ENCODE measurements at places on chromosomes 11 and 22.

- DNase-seq: no peak
Observed at GRCh38 chr22:44389926-44390612, 77.3 kb upstream of the SHISAL1 start.

DNA sequence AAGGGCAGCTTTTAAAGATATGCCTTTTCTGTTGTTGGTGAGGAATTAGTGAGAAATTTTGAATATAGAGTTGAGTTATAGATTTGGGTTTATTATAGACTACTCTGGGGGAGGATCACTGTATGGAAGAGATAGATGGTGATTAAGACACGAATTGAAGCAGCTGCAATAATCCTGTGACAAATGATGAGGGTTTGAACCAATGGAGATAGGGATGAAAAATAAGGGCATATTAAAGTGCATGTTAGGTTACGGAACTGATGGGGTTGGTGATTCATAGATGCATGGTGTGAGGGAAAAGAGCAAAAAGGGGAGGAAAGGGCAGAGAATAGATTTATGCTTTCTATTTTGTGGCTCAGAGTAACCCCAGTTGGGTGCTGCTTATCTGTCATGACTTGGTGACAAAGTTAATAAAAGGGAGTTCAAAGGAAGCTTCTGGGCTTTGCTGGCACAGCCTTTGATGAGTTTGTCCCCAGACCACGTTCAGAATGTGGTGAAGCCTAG lies 11.8 kb downstream of the C11orf87 start:
- DNase-seq: no peak

- DNase-seq: peak; percentile 81
Observed at GRCh38 chr11:58578136-58578634, 678 bp upstream of the ZFP91 start.

- DNase-seq: no peak
Observed at GRCh38 chr11:91435694-91436395, 788.8 kb upstream of the FAT3 start.

DNA sequence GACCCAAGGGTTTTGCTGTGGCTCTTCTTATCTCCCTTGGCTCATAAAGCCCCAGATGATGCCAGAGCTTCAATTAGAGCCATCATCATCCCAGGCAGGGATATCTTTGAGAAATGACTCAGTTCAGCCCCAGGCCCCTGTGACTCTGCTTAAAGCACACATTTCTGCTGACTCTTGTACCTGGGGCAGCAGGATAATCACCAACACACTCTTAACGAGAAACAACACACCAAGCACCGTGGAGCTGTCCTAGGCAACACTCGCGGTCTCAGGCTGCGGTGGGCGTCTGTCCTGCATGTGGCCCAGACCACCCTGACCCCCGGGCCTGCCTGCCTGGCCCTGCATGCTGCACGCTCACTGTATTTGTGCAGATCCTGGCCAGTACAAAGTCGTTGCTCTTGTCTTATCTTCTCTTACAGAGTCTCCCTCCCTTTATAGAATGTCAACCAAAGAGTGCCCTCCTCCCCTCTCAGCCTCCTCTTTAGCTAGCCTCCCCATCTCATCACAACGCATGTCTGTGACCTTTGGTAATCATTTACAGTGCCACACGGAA lies 114.2 kb upstream of the PARVA start:
- DNase-seq: no peak

DNA sequence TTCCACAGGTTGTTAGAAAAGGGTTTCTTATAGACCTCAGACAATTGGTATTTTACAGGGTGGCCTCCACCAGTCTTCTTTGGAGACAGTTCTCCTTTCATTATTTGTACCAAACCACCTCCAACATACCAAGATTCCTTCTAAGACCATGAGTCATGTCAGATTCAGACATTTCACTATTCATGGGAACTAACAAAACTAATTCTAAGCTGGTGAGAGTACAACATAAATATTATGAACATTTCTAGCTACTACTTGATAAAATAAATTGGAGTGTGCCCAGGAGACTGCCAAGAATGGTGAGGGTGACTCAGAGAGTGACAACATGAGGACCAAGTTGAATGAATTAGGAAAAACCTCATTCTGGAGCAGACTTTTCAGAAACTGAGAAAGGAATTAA lies 494.6 kb upstream of the LRRC4C start:
- DNase-seq: no peak

GRCh38 chr11:131658952-131659351 lies 288.5 kb downstream of the NTM start:
- DNase-seq: no peak

- no peak for DNase-seq
Observed at GRCh38 chr11:69397732-69398131, 83.7 kb upstream of the LINC01488 start.

DNA sequence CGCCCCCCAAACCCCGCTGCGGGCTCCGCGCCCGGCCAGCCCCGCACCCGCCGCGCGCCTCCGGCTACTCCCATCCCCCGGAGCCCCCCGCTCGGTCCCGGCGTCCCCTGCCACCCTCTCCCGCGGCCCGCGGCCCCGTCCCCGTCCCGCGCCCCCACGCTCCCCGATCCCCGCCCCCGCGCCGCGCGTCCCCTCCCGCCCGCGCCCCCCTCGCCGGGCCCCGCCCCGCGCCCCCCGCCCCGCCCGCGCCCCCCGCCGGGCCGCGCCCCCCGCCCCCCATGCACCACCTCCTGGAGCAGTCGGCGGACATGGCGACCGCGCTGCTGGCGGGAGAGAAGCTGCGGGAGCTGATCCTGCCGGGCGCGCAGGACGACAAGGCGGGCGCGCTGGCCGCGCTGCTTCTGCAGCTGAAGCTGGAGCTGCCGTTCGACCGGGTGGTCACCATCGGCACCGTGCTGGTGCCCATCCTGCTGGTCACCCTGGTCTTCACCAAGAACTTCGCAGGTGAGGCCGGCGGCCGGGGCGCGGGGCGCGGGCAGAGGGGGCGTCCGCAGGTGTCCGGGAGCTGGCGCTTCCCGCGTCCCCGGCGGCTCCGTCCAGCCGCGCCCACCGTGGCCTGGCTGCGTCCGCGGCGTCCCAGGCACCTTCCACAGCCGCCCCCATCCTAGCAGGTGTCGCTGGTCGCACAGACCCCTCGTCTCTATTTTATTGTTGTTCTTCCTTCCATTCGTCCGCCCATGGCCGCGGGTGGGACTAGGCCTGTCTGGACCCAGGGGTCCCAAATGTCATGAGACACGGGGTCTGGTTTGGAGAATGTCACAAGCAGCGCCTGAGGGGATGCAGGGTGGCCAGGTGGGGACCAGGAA lies at the start of gene PANX2:
Gene PANX2, plus strand, starts transcription at position 279 of the 866 bp plus-strand sequence. Its CDS starts 0 bp downstream, at position 279.
- DNase-seq: no peak

DNA sequence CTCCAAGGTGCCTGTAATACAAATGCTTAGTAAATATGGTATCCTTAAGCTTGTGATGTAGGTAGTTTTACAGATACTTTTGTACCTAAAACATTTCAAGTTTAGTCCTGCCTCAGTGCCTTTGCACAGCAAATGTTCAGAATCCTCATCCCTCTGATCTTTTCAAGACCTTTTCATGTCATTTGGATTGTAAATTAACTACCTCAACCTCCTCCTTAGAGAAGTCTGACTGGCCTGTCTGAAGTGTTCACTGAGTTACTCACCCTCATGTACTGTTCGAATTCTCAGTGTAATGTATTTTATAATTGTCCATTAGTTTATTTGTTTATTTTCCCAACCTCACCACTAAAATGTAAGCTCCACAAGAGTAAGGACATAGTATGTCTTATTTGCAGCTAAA lies 147.5 kb downstream of the ELP4 start:
- no peak for DNase-seq
